ENCODE measurements at places on chromosomes 7 and 10.

- DNase-seq, result no peak
These were observed 1.6 kb downstream of the PDGFA start for GRCh38 chr7:517774-518629.

GRCh38 chr7:111029574-111030251 lies 61.2 kb upstream of the LRRN3 start:
- DNase-seq, result no peak

- DNase-seq, result no peak
These were observed 369.2 kb upstream of the MGMT start for GRCh38 chr10:129097776-129098330.

GRCh38 chr7:155693826-155694225 lies 49.4 kb downstream of the RBM33 start:
- DNase-seq, result no peak

- no peak for DNase-seq
These were observed 4.2 kb downstream of the FZD9 start for GRCh38 chr7:73437621-73438416.

DNA sequence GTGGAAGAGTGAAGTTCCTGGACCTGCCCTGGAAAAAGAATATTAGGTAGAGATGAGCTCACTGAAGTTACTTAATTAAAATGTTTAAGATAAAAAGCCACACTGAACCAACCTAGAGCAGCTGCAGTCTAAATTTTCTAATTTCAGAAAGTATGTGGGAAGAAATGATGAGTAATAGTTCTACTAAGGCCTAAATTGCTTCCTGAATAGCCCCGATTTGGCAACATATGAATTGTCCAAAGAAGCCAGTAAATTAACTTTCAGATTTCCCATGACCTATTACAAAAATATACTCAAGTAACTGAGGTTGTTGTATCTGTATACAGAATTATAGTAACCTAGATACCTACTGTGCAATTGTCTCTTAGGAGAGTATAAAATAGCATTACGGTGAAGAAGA lies 312.6 kb downstream of the IPMK start:
- DNase-seq, result no peak

Data from stimulated activated CD4-positive, alpha-beta T cell treated with anti-CD3 and anti-CD28 coated beads, Interleukin-15, amount 100 ng/mL, for 1 hour (primary cell).